ENCODE measurements at places on chromosomes 1 and 21.

- DNase-seq = no peak
Measured at GRCh38 chr1:43521078-43521477, 9.6 kb upstream of the PTPRF start.

GRCh38 chr1:232142403-232143314, 487.3 kb downstream of the SIPA1L2 start:
- DNase-seq = no peak

DNA sequence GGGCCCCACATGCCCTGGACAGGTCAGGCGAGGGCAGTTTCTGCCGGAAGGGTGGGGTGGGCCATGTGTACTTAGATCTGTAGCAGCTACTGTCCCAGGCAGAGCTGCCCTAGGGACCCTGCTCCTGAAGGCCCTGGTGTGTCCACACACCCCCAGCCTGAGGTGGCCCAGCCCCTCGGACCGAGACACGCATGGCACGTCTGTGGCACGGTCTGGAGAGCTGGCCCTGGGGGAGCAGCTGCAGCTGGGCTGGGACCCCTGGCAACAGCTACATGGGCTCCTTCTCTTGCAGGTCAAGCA, 24.6 kb downstream of the PANK4 start:
- DNase-seq = no peak

DNA sequence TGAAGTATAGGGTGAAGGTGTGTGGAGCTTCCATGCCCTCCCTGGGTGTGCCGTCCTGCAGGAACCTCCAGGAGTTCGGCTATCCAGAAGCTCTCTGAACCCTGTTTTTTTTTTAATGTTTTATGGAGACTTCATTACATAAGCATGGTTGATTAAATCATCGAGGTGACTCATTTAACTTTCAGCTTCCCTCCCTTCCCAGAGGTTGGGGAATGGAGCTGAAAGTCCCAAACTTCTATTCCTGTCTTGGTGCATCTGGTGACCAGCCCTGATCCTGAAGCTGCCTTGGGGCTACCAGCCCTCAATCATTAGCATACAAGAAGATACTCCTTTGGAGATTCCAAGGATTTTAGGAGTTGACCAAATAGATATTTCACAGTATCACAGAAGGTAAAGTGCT, 9.5 kb downstream of the RRP15 start:
- DNase-seq = no peak

- DNase-seq = no peak
Measured at GRCh38 chr1:180215856-180216625, 14.0 kb upstream of the LHX4 start.

GRCh38 chr1:150780510-150780909, 14.9 kb upstream of the CTSS start:
- no peak for DNase-seq

- no peak for DNase-seq
Measured at GRCh38 chr1:18836654-18837053, 22.8 kb downstream of the TAS1R2 start.

DNA sequence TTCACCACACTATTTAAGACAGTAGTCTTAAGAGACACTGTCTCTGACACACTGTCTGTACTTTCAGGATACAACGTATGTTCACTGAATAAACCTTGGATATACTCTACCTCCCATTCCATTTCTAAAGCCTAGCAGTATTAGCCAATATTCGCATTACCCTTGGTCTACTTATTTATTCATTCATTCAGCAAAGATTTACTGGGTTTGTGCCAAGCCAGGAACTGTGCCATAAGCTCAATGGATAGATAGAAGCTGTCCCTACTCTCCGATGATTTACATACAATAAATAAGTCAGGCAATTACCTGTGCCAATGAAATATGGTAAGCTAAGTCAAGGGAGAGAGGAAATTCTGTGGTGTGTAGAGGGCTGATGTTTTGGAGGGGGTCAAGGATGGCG, 195.2 kb upstream of the RAB4A start:
- DNase-seq = no peak

- DNase-seq = no peak
Measured at GRCh38 chr1:156060937-156061636, at the start of gene RAB25. TSS of gene RAB25 (plus strand) at chr1:156061160. CDS start at chr1:156061401, 241 bp downstream.

DNA sequence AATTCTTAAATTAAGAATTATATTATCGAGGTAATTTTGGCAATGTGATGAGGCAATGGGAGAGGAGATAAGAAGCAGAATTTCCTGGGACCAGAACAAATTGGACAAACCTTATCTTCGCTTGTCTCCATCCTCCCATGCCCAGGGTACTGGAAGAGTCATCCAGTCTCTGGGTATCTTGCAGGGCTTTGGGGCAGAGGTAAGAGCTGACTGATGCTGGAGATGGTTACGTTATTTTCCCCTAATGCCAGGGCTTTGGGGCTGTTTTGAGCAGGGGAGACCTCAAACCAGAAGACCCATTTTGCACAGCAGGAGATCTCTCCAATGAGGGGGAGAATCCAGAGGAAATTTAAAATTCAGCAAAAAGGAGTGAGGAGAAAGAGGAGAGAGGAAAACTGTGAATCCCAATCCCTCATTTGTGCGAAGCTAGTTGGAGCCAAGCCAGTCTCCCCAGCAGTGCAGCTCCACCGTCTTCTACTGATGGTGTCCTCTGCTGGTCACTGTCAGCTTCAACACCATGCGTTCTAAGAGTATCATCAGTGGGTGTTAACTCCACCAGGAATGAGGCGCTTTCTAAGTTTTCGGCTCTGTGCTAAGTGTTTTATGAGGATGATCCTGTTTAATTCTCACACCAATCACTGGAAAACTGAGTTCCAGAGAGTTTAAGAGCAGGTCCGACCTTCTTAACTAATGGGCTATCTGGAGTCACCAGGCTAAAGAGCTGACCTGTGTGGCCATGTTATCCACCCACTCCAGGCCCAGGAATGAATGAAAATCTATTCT, 86.8 kb upstream of the CD34 start:
- DNase-seq = no peak

DNA sequence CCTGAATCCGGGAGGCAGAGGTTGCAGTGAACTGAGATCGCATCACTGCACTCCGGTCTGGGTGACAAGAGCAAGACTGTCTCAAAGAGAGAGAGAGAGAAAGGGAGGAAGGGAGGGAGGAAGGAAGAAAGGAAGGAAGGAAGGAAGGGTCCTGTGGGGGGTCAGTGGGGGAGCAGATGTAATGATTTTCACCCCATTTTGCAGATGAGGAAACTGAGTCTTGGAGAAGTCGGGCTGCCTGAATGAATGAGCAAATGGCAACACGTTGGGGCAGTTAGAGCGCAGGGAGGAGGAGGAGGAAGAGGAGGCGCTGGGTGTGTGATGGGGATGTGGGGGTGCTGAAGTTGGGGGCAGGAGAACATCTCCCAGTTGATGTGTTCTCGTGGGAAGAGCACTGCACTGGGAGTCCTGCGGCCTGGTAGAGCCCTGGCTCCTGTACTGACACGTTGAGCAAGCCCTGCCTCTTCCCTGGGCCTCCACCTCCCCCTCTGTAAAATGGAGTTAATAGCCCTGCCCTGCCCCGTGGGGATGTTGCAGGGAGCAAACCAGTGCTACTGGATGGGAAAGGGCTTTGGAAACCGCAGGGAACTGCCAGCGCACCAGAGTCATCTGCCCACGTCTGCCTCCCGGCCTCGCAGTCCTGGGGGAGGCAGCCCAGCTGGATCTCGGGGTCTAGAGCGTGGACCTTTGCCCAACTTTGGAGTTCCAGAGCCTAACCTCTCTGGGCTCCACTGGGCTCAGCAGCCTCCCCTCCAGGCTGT, 103.2 kb upstream of the CASZ1 start:
- no peak for DNase-seq

DNA sequence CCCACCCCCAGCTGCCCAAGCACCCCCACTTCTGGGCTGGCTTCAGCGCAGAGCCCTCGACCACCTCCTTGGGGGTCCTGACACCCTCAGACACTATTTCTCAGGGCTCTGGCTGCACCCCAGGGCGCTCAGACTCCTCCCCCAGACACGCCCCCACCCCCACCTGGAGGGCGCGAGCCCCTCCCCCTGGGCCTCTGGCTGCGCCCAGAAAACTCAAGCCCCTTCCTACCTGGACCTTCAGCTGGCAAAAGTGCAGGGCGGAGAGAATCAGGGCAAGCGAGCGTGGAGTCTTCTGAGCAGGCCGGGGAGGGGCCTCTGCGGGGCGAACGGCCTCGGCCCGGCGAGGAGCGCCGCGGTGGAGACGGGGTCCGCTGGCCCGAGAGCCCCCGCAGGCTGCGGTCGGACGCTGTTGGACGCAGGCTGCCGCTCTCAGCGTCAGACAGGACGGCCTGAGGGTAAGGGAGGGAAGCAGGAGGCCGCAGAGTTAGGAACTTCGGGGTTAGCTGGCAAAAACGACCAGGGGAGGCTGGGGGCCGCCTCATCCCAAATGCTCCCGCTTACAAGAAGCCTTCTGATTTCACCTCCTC, 17.4 kb upstream of the NBPF1 start:
- no peak for DNase-seq

- DNase-seq = no peak
Measured at GRCh38 chr21:8992731-8993174, 1528.6 kb upstream of the TPTE start.

GRCh38 chr1:53323316-53323715, 4.6 kb downstream of the LRP8 start:
- no peak for DNase-seq
